ENCODE measurements at places on chromosomes 16 and 17.

DNA sequence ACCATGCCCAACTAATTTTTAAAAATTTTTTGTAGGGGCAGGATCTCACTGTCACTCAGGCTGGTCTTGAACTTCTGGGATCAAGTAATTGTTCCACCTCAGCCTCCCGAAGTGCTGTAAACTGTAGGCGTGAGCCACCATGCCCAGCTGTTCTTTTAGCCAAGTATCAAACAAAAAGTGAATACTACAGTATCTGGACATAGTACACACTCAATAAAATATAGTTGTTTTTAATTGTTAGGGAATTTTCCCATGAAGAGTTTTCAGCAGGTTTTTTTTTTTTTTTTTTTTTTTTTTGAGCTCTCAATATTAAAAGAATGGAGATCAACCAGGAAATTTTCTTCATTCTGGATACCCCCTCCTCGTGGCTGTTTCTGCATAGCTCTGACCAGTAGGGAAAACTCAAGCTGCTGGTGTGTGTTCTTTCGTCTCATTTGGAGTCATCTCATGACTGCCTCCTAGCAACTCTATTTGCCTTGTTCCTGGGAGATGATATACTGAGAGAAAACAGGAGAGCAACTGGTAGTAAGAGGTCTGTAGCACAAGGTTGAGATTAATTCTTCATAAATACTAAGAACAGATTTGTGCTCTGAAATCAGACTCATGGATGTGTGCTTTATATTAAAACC is 16.5 kb upstream of the PHAF1 start:
- DNase-seq = no peak

DNA sequence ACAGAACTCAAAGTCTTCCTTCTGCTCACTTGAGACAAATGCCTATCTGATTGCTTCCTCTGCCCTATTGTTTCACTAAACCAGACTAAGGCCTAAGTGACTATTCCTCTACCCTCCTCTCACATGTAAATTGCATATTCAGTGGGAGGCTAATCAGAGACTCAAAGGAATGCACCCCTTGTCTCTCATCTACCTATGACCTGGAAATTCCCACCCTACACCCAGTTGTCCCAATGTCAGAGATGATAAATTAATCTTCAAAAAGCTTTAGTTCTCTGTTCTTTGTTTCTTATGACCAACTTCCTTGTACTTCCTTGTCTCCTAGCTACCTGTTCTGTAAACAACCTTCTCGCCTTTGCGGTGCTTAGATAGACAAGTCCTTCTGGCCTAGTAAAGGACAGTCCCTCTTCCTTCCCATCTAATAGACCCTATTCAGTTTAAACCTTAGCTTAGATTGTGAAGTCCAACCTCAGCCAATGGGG is 76.0 kb downstream of the EMP2 start:
- DNase-seq = no peak

GRCh38 chr16:1199347-1200013 is 25.6 kb downstream of the TPSG1 start:
- no peak for DNase-seq

DNA sequence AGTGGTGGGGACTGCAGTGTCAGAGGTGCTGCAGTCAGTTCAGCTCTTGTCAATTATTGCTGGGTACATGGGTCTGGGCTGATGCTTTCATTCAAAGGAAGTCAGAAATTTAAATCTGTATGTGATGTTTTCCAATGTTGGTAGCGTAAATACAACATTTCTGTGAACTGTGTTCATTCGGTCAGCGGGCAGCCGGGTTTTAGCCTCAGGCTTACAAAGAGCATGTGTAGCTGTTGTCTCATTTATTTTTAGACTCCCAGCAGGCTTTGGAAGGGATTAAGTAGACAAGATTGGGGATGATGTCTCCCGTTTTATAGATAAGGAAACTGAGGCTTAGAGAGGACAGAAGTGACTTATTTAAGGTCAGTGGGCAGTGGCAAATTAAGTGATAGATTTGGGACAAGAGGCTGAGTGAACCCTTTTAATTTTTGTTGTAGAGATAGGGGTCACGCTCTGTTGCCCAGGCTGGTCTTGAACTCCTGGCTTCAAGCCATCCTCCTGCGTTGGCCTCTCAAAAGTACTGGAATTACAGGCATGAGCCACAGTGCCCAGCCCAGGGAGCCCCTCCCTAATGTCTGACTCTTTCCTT is 8.1 kb downstream of the AQP8 start:
- no peak for DNase-seq

DNA sequence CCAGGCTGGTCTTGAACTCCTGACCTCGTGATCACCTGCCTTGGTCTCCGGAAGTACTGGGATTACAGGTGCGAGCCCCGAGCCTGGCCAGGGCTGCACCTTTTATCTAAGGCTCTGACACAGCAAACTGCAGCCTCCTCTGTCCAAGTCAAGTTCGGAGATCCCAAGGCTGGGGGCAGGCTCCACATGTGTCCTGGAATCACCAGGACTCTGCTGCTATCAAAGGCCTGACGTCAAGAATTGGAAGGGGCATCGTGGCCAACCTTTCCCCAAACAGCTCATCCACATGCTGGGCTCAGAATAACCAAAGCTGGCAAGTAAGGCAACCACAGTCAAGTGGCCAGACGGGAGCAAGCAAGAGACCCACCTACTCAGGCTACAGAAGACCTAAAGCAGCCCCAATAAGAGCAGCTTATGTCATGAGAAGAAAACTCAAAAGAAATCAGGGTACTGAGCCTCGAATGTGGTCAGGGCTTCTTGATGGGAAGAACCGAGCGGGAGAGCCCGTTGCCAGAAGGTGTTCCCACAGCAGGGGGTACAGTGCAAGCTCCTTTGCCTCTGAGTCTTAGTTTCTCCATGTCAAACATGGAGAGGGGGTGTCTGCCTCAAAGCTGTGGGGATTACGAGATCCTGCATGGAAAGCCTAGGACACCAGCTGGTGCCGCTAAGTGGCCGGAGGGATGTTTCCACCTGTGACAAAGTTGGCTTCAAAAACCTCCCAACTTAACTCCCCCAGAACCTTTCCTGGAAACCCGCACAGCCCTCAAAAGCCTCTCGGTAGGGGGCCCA is 7.9 kb downstream of the MYBBP1A start:
- peak; percentile 9 for DNase-seq

GRCh38 chr16:9046667-9047055 is 44.8 kb upstream of the HAPSTR1 start:
- DNase-seq = no peak

All from right cardiac atrium (tissue), 5 donors.